ENCODE measurements at places on chromosomes 12 and 14. TPM values are rescaled to one million over a fixed set of nuclear protein-coding genes. Genes with fewer than 3 reads are reported as not detected.

- DNase-seq: no peak
Measured at GRCh38 chr12:77736219-77736965, 94.3 kb upstream of the NAV3 start.

GRCh38 chr12:114762490-114763110 lies 78.6 kb upstream of the TBX3 start:
- no peak for DNase-seq

DNA sequence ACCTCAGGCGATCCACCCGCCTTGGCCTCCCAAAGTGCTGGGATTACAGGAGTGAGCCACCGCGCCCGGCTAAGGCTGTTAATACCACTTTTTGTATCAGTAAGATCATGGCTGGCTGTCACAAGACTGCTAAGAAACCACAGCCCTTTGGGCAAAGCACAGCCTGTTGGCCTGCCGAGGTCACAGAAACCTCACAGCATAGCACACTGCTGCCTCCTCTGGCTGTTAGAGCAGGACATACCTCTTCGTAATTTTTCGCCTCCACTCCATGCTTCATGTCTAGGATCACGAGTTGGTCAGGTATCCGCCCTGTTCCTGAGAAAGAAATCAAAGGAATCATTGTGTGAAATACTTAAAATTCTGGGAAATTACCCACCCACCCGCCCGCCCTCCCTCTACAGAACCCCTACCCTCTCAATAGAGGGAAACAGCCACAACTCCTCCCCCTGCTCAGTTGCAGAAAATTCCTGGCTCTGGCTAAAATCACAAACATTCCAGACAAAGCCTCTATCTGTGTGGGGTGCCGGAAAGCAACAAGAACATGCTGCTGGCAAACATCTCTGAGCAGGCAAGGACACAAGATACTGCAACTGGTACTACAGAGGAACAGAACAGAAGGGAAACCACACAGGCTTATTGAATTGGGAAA lies 20.7 kb upstream of the NEK9 start:
- DNase-seq: no peak

DNA sequence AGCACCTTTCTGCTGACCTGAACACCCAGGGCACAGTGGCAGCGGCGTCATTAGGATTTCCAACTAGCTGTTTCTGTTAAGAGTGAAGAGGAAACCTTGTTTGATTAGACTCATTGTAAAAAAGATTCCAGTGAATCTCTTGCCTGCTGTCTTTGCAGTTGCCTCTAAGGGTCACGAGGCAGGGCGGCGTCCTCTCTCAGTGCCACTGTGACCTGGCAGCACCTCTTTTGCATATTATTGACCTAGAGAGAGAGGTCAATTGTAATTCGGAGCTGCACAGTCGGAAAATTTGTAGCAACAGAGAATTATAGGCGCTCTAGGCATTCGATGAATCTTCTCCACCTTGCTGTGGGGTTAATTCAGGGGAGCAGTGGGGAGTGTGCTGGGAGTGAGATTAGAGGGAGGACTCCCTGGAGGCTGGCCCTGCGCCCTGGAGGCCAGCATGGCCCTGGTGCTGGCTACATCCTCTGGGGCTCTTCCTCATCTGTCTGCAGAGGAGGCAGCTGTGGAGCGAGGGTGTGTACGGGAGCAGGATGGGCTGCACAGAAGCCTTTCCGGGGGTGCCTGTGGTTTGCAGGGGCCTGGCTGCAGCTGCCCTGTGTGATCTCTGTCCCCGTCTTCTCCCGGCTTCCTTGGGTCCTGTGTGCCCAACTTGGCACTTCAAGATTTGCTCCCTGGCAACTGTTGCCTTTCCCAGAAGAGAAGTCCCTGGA lies 14.3 kb downstream of the PACS2 start:
- no peak for DNase-seq

DNA sequence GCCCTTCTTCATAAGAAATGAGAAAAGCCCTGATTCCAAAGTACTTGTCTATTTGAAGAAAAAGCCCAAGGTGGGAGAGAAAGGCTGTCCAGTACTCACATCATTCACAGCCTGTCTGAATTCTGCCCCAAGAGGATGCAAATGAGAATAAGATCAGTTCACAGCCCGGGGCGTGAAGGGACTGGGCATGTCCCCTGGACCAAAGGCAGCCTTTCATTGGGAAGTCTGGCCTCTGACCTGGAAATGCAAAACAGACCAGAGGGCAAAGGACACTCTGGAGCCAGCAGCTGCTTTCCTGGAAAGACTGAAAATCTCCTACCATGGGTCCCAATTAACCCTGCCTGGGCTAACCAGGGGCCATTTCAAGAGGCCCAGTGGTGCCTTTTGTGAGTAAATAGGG lies 191.2 kb upstream of the PELI2 start:
- no peak for DNase-seq

DNA sequence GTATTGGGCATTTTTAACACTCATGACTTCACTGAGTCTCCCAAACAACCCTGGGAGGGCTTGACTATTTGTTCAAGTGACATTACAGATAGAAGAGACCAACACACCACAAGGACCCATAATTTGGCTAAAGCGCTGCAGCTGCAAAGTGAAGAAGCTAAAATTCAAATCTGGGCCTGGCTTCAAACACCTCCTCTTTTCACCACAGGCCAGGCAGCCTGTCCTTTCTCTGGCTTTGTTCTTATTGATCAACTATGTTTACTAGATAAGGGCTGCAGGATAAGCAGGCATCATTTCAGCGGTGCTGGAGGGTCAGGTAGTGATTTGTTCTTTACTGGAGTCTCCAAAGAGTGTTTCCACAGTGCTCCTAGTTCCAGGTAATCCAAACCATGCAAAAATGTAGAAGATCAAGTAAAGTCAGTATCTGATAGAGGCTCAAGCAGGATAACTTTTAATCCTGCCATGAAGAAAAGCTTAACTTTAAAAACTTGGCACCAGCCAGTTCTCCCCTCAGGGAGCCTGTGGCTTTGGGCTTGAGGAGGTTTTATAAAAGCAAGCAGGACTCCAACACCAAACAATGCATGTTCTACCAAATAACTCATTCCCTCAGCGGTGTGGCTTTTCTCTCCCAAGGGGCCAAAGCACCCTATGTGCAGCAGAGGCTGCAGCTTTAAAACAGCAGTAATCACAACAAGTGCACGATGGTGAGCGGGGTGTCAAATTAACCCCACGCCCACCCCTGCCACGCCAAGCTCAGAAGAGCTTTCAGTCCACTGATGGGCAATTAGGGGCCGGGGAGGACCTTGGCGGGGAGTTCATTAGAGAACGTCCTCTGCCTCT lies 16.8 kb downstream of the CLMN start:
- no peak for DNase-seq

DNA sequence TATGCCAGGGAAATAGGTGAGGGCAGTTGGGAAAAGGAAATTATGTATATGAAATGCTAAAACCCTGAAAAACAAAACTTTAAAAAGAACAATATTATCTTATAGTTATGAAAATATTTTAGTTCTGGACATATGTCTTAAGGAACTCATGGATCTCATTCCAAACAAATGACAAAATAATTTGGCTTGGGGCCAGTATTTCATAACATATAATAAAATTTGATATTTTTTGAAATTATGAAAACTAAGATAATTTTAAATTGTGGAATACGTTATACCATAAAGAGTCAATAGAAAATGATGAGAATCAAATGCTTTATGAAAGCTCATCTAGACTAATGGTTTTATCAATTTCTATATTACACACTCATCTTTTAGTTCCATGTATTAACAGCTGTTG lies 173.8 kb upstream of the DCN start:
- no peak for DNase-seq

DNA sequence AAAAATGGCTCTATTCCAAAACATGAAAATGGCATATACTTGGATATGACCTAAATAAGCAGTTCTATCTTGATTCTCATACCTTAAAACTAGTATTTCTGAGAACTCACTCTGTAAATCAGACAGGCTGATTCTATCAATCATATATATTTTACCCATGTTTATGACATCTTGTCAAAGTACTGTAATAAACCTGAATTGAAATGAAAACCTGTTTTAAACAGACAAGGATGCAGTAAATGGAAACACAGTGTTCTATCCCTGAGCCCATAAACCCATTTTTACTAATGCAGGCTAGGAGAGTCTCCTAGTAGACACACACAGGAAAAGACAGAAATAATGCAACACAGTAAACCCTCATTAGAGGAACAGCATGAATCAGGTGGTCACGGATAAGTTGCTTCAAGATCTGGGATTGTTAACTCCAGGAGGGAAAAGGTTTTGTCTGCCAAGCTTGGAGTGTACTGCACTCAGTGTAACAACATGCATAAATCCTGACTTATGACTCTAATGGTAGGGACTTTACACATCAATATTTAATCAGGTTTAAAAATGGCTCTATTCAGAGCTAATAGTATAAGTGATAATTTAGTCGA lies 93.6 kb upstream of the CPNE8 start:
- no peak for DNase-seq

DNA sequence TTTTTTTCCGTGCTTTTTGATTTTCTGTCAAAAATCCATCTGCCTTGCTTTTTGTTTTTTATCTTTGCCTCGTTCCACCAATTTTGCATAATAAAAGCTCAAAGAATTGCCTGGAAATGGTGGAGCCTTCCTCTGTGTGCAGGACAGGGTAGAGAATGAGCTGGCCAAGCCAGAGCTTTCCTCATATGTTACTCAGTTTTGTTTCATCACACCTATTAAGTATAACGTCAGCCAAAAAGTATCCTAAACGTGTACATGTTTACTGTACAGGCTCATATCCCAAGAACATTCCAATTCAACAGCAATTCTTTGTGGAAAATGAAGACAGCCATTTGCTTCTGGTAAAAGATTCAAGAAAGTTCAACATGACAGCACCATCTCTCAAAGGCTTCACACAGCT lies 191.2 kb upstream of the LMNTD1 start:
- no peak for DNase-seq

The AHNAK2 gene
- total RNA-seq: not detected

GRCh38 chr12:6430124-6430989 lies 14.4 kb upstream of the CD27 start:
- no peak for DNase-seq

- DNase-seq: no peak
Measured at GRCh38 chr14:26596543-26597061, 1.2 kb downstream of the NOVA1 start.

The OAS2 gene
- total RNA-seq: 294 TPM

- DNase-seq: no peak
Measured at GRCh38 chr14:102760496-102761193, 16.6 kb upstream of the TRAF3 start.

DNA sequence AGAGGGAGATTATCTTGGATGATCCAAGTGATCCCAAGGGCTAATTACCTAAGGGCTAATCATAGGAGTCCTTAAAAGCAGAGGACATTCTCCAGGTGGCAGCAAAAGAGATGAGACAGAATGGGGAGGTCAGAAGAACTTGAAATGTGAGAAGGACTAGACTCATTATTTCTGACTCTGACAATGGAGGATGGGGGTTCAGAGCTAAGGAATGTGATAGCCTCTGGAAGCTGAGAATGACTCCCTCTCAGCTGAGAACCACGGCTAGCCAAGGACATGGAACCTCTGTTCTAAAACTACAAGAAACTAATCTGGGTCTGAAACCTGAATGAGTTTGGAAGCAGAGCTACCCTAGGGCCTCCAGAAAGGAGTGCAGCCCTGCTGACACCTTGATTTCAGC lies 35.6 kb upstream of the ANKS1B start:
- DNase-seq: no peak

The PGF gene
- total RNA-seq: 0.15 TPM

The CLEC1B gene
- total RNA-seq: not detected

DNA sequence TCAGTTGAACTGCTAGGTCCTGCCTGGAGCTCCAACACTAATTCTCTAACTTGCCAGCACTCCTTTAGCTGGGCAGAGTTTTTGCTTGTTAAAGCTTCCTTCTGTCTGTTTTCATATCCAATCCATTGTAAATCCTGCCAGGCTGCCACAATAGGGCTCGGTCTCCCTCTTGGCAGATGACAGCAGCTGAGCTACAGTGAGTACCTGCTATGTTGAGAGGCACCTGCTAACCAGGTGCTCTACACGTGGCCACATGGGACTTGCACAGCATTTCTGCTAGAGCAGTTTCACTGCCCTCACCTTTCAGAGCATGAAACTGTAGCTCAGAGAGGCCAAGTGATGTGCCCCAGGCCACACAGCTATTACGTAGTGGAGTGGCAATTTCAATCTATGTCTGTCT lies 106.6 kb upstream of the NOS1 start:
- DNase-seq: no peak

All from activated CD4-positive, alpha-beta T cell treated with anti-CD3 and anti-CD28 coated beads, Interleukin-2, amount 10 ng/mL, durations not matched to agents 7 days and 5 days (primary cell).